ENCODE measurements at places on chromosomes 16 and 17.
A peak's percentile ranks its signal among the peaks of the same experiment; 100 is the strongest.

DNA sequence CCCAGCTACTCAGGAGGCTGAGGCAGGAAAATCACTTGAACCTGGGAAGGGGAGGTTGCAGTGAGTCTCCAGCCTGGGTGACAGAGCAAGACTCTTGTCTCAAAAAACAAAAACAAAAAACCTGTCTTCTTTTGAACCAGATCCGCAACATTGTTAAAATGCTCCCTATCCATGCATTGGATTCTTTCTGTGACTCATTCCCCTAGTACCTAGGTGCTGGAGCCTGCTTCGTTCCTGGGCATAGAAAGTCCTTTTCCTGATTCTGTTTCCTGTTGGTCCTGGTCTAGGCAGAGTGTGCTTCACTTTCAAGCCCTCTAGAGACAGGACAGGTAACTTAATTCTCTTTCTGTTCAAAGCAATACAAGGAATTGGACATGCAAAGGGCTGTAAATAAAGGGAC lies 5.2 kb downstream of the EPN2 start:
- no peak for DNase-seq

DNA sequence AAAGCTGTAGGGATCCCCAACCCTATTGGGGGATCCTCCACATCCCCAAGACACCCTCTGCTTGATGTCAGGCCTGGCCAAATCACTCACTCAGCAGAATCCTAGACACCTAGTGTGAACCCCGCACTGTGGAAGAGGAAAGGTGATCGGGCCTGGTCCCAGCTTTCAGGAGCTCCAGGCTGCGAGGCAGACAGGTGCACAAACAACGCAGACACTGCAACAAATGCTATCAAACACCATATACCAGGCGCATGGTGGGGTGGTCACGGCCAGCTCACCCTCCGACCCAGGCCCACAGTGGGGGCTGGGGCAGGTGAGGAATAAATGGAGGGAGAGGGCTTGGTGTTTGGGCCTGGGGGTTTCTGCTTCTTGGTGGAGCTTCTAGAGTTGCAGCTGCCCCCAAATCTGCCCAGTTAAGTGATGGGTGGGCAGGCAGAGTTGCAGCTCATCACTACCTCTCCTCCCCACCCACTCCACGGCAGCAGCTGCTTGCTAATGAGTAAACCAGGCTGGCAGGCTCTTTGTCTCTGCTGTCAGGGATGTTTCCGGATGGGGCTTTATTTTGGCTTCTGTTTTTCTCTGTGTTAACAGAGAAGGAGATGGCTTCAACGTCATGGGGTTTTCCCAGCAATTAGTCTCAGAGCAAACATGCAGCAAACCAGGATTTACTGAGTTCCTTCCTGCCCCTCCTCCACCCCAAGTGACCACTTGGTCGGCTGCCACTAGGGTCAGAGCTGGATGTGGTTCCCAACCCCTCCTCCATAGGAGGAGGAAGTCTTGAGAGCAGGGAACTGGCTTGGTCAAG lies 46.6 kb downstream of the PECAM1 start:
- DNase-seq = no peak

DNA sequence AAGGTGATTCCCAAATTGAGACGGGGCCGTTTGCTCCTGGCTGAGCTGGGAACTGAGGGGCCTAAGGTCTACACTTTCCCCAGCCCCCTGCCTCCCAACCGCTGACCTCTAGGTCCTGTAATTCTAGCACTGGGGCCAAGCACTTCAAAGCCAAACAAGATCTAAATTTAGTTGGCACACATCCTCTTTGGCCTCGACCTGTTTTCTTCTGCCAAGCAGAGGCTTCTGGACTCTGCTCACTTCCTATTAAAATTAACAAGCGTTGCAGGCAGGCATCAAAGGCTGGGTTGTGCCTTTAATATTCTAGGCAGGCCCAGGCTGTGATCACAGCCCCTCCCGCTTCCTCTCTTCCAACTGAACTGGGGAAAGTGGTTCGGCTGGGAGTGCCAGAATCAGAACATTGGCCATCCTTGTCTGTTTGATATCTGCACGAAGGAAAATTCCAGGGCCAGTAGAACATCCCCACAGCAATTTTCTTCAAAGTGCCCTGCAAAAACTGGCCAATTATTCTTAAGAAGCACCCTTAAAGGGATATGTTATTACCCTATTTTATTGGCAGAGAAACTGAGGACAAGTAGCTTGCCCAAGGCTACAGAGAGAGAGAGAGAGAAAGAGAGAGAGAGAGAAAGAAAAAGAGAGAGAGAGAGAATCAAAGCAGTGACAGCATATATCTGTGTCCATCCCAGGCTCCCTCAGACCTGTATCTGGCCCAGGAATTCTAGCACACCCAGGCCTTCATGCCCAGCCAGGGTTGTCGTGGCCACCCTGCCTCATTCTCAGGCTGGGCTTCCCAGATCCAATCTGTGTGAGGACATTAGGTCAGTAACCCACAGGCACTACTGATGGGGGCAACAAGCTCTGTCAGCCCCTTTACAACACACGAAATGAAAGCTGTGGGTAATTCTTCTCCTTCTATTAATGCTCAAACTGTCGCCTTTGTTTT lies 12.8 kb upstream of the MT4 start:
- DNase-seq = no peak

GRCh38 chr17:47225436-47225858 lies 16.3 kb downstream of the MYL4 start:
- no peak for DNase-seq

DNA sequence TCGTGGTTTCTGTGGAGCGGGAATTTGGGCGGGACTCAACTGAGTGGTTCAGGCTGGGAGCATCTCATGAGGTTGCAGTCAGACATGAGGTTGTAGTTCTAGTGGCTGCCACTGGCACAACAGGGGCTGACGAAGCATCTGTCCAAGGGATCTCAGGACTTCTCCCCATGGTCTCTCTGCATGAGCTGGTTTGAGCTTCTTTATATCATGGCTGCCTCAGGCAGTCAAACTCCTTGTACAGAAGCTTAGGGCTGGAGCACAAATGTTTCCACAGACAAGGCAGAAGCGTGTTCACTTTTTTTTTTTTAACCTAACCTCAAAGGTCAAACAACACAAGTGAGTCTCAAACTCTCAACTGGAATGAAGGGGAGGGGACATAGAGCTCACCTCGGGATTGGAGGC lies 243.3 kb downstream of the MSI2 start:
- DNase-seq = no peak

DNA sequence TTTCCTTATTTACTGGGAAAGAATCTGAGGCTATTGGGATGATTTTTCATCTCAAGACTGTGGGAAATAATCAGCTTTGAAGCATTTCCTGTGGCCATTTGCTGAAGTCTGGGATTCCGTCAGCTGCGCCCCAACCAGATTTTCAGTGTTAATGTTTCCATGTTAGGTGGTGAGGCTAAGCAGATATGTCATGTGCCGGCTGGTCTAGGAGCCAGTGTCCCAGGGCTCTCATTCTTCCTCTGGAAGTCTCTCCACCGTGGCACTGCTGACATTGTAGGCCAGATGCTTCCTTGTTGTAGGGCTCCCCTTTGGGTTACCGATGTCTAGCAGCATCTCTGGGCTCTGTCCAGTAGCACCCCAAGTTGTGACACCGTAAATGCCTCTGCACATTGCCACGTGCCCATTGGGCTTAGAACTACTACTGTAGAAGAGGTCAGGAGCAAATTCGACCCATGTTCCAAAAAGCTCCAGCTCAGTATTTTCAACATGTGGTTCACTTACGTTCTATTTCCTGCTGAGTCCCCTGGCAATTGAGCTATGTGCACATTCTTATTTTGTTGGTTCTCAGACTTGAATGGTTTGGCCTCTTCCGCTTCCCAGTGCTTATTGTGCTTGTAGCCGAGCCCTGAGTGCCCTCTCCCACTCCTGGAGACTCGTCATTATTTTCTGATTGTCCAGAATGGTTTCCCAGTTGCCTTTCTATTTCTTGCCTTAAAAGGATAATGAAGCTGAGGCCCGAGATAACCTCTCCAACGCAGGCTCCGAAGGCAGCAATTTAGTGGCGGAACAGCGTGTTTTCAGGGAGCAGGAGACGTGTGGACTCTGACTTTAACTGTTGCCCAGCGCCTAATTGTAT lies 82.2 kb downstream of the SPECC1 start:
- DNase-seq = no peak

GRCh38 chr16:73882651-73883050 lies 414.0 kb upstream of the PSMD7 start:
- DNase-seq = no peak

GRCh38 chr16:22321340-22322001 lies 24.3 kb downstream of the POLR3E start:
- DNase-seq = peak; percentile 52

DNA sequence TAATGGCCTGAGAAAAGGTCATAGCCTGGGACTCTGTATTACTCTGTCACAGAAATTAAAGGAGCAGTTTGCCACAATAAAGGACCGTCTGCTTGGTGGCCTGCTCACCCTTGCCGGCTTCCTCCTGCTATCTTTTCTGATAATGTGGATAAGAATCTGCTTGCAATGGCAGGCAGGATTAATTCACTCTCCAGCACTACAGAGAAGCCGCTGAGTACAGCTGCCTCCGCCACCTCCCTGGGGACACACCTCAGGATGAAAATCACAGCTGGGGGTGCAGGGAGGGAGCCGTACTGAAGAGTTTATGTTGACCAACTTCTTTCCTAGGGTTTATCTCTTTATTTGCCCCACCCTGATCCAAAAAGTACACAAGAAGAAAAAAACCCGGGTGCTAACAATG lies 245.9 kb upstream of the RPL38 start:
- DNase-seq = no peak

DNA sequence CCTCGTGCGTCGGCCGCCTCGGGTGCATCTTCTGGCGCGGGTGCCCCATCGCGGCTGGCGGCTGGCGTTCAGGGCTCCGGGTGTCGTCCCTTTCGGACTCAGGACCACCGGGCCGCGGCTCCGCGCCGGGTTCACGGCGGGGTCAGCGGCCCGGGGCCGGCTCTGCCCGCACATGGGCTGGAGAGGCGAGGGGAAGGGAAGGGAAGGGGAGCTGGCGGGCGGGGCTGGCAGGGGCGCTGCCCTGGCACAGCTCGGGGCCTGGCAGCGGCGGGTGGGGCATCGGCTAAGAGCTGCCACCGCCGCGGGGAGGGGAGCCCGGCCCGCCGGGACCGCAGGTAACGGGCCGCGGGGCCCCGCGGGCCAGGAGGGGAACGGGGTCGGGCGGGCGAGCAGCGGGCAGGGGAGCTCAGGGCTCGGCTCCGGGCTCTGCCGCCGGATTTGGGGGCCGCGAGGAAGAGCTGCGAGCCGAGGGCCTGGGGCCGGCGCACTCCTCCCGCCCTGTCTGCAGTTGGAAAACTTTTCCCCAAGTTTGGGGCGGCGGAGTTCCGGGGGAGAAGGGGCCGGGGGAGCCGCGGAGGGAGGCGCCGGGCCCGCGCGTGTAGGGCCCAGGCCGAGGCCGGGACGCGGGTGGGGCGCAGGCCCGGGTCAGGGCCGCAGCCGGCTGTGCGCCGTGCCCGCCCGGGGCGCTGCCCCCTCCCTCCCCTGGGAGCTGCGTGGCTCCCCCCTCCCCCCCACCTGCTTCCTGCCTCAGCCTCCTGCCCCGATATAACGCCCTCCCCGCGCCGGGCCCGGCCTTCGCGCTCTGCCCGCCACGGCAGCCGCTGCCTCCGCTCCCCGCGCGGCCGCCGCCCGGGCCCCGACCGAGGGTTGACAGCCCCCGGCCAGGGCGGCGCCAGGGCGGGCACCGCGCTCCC lies 646 bp downstream of the HIC1 start:
- DNase-seq = no peak
